ENCODE measurements at places on chromosomes 3 and 15.

- DNase-seq, result peak; percentile 89
These were observed at the start of gene XXYLT1 for GRCh38 chr3:195270817-195271409. TSS of gene XXYLT1 (minus strand) at chr3:195271159. CDS start at chr3:195271058, 101 bp downstream.

- DNase-seq, result peak; percentile 83
These were observed 3.4 kb upstream of the TPM1 start for GRCh38 chr15:63038926-63039673.

DNA sequence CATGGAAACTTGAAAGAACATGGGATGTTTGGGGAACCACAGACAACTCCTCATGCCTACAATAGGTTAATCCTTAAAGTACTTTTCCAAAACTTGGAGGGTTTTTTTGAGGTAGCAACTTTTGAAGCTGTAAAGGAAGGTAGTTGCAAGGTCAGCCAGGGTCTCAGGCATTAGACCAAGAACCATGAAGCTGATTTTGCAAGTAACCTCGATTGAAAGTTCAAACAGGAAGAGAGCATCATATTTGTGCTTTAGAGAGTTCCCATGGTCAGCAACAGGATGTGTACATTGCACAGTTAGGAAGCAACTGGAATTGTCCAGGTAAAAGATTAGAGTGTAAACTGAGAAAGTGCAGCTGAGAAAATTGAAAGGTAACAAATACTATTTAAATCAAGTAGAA lies 199.8 kb upstream of the NR2F2 start:
- no peak for DNase-seq

DNA sequence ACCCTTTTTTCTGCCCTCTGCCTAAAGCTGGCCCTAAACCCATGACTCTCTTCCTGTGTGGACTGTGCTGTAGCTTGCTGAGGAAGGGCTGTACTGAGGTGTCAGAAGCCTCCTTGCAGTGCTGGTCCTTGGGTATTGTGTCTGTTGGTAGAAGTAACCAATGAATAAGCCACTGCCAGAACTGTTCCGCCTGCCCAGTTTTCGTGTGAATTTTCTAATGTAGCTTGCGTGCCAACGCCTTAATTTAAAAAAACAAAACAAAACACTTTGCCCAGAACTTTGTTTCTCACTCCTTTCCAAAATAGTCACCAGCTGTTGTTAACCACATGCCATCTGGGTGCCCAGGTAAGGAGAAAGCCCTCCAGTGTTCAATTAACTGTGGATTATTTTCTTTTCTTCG lies 101.9 kb downstream of the KLHL25 start:
- DNase-seq, result no peak

DNA sequence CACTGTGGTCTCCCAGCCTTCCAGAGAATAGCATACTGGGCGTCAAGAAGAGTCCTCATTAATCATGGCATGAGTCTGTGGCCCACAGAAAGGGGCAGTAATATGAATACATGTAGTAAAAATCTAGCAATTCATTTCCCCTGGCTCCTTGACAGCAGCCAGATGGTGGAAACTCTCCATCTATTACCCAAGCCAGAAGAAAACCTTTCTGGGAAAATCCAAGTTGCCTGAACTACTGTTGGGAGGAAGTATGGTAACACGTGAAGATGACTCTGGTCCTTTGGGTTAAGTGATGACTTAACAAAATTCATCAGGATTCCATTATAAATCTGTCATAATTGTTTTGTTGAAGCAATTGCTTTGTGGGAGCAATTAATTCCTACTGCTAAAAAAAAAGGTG lies 530.5 kb downstream of the FHIT start:
- no peak for DNase-seq

DNA sequence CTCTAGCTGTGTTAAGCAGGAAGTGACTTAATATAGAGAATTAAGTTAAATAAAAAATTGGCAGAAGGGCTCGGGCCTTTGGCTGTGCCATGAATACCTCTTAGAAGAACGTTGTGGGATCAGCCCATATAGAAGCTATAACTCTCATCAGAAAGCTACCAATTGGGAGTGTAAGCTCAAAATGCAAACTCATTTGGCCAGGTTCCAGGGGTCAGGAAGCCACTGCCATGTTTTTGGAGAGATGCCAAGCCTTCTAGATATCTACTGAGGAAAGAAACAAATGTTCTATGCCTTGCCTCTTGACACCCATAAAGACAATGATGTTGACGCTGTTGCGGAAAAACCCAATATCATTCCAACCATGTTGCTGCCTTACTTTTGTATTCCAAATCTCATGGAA lies 475.2 kb upstream of the TGFBR2 start:
- DNase-seq, result no peak

DNA sequence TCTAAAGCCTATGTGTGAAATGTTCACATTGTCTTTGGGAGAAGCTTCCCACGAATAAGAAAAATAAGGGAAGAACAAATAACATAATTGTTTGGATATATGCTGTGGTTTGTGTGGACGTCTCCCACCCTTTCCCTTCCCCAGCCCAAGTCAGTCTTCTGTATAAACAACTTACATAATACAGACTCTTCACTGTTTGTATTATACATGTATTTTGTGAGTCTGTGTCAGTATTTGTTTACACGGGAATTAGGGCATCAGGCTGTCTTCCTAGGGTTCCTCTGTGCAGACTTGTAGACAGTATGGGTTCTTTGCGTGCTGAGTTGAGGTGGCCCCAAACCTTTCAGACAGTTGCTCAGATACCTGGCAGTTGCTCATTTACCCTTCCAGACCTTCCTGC lies 103.4 kb downstream of the IGF1R start:
- no peak for DNase-seq

DNA sequence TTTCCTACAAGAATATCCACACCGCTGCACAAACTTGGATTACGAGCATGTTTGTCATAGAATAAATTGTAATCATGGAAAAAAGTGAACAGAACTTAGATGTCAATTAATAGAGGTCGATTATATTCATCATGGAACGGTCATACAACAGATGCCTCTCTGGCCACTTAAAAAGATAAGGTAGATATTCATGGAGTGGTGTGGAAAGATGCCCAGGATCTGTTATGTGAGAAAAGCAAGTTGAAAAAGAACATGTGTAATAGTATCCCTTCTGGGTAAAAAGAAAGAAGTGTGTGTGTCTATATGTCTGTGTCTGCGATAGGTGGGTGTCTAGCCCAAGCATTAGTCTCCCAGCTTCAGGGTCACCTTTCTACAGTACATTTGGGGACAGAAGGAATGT lies 113.3 kb downstream of the ANP32A start:
- DNase-seq, result no peak

- no peak for DNase-seq
These were observed 16.4 kb downstream of the MYL3 start for GRCh38 chr3:46846624-46847542.

DNA sequence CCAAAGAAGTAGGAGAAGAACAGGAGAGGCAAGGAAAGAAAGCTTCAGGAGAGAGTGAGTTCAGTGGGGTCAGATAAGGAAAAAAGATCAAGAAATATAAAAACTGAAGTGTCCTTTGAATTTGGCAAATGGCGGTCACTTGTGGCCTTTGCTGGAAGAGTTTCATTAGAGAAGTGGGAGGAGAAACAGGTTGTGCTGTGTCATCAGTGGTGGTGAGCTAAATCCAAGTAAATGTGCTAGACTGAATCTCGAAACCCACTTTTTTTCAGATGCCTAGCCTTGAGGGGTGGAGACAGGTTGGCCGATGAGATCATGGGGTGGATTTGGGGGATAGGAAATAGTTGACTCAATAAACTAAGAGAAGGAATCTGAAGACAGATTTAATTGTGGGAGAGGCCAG lies 43.7 kb downstream of the CHRD start:
- DNase-seq, result no peak

DNA sequence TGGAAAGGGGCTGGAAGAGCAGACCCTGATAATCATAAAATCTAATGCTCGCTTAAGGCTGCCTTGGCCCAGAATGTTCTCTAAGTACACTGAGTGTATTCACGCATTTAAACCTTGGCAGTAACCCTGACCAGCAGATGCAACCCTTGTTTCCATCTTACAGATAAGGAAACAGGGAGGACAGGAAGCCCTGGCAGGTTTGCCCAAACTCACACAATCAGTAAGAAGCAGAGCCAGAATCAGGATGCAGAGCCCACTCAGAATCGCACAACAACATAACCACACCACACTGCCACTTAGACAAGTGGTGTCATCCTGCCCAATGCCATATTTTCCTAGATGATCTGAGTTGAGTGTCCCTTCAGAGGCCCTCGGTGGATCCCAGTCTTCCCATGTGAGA lies 214.5 kb upstream of the HES1 start:
- no peak for DNase-seq

DNA sequence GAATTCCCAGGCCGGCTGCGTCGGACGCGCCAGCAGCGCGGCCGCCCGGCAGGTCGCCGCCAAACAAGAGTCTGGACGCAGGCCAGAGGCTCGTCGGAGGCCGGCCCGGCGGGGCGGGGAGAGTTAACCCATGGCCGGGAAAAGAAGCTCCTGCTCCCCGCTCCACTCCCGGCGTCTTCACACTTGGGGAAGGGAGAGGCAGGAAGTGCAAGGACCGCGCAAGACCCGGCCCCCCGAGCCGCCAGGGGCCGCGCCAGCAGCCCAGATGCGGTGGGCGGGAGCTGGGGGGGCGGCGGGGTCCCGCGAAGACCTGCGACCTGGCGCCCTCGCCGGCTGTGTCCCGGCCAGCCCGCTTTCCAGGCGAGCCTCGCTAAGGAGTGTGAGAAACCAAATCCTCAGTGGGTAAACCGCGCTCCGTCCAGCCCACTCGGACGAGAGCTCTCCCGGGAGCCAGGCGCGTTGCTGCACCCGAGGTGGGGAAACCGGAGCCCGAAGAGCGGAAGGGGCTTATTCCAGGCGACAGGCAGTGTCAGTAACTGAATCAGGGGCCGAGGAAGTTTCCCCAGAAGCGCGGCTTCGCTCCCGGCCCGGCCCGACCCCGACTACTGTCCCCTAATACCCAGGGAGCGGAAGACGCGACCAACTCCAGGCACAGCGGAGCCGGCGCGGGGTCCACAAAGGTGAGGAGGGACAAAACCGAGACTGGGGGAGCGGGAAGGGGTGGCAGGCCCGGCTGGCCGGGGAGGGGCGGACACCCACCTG lies 721 bp downstream of the ADAMTS7 start:
- peak; percentile 47 for DNase-seq

GRCh38 chr3:69856965-69857705 lies 117.9 kb downstream of the MITF start:
- DNase-seq, result no peak

- peak; percentile 81 for DNase-seq
These were observed 80.3 kb upstream of the PRTG start for GRCh38 chr15:55823191-55823670.

GRCh38 chr15:70142322-70143191 lies 44.8 kb upstream of the TLE3 start:
- peak; percentile 92 for DNase-seq

DNA sequence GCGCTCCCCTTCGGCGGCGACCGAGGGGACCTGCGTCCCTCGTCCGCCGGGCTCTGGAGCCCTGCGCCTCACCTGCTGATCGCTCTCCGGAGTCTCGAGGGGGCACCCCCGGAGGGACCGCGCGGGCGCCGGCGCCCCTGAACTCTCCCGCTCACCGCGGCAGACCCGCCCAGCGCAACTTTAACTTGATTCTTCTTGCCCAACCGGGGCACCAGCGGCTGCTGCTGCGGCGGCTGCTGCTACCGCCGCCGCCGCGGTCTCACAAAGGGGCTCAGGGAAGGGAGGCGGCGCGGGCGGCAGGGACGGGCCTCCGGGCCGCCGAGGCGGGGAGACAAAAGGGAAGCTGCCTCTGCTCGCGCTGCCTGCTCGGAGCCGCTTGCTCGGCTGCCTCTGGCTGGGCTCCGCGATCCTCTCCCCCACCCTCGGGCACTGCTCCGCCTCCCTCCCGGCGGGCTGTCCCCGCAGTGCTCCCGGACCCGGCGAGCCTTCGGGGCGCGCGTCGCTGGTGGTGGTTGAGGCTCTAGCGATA lies at the start of gene PPM1L:
TSS of gene PPM1L (plus strand) at position 456 of the 529 bp plus-strand sequence.
- peak; percentile 42 for DNase-seq

DNA sequence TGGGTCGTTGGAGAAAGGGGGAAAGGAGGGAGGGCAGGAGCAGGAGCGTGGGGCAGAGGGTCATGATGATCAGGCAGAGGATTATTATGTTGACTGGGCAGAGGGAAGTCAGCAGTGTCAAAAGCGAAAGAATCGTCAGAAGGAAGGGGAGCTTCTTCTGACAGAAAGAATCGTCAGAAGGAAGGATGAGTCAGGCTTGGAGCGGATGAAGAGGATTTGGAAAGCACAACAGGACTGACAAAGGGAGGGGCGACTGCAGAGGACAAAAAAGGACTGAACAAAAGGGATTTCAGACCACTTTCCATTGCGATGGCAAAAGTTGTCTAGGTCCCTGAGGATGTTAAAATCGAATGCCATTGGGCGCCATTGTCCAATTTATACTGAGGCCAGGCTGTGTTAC lies 1053.5 kb downstream of the SI start:
- no peak for DNase-seq

GRCh38 chr3:23629181-23629894 lies 176.4 kb upstream of the UBE2E1 start:
- peak; percentile 77 for DNase-seq

GRCh38 chr15:69150336-69150735 lies 10.1 kb upstream of the GLCE start:
- no peak for DNase-seq

DNA sequence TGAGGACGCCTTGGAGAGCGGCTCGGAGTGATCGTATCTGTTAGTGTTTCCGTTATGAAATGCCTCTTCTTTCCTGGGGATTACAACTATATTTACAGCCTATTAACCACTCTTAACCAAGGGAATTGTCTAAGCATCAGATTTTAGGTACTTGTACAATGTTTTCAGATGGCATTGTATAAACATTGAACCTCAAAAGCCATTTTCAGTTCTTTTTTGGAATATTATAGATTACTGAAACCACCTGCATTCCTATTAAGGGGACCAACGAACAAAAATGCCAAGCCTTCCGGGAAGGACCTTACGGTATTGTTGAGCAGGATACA lies 1.1 kb downstream of the NEO1 start:
- no peak for DNase-seq

- DNase-seq, result no peak
These were observed 64.3 kb downstream of the OSTN start for GRCh38 chr3:191263365-191263764.

DNA sequence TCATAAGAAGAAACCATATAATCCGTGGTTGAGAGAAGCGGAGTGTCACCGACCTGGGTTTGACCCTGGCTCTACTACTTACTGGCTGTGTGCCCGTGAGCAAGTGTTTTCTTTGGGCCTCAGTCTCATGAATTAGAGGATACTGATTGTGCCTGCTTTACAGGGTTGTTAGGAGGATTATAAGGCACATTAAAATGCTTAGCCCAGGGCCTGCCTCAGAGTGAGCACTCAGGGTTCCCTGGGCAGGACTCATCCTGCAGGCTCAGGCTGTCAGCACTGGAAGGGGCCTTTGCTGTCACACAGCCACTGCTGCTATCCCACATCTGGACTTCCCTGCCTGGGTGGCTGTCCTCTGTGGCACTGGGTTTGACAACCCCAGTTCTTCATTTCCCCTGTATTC lies 4.7 kb downstream of the PLA2G4F start:
- DNase-seq, result no peak

- peak; percentile 26 for DNase-seq
These were observed 668 bp downstream of the THRB start for GRCh38 chr3:24493746-24494617.

Measured in fibroblast of pulmonary artery (primary cell).